Fibroblast of lung (primary cell): ENCODE measurements at places on chromosomes 6 and 20.
A peak's percentile ranks its signal among the peaks of the same experiment; 100 is the strongest.

- no peak for DNase-seq
Measured at GRCh38 chr20:21577551-21577950, 63.7 kb upstream of the NKX2-2 start.

DNA sequence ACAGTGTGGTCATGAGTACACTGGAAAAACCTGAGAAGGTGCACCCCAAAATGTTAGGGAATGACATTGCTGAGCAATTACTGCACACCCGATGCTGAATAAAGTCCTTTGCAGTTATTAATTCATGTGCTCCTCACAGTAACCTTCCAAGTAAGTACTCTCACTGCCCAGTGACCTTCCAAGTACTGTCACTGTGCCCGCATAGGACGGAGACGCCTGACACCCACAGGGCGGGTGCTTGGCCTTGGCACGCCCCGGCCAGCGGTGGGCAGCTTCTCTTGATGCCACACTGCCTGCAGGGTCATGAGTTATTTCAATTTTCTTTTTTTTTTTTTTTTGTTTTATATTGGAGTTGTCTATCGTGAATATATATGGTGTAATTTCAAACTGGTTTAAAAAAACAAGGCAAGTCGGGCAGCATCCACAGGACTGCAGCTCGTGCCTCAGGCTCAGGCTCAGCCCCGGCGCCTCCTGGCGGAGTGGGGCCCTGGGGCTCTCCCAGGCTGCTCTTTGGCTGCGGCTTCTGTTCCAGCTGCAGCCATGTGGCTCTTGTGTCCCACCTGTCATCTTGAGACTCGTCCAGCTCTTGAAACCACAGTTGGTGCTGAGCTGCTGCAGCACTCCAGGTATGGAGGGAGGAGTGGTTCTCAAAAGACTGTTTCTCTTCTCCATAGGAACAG is 27.0 kb downstream of the PNLDC1 start:
- DNase-seq, result no peak

- DNase-seq, result peak; percentile 78
Measured at GRCh38 chr6:73285674-73286283, 22.8 kb upstream of the KHDC1 start.

DNA sequence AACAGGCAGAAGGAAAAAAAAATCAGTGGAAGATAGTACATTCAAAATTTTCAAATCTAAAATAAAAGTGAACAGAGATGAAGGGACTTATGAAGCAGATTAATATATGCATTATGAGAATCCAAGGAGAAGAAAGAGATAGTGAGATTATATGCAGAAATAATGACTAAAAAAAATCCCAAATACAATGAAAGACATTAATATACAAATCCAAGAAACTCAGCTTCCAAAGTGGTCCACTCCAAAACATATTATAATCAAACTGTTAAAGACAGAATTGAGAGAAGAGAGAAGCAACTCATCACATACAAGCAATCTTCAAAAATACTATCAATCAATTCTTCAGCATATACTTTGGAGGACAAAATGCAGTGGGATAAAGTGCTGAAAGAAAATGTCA is 73.5 kb upstream of the CARMIL1 start:
- no peak for DNase-seq

- no peak for DNase-seq
Measured at GRCh38 chr6:155455766-155456165, at the start of gene NOX3. Gene NOX3 (minus strand): TSS chr6:155455839. CDS start chr6:155455800, 39 bp downstream.

DNA sequence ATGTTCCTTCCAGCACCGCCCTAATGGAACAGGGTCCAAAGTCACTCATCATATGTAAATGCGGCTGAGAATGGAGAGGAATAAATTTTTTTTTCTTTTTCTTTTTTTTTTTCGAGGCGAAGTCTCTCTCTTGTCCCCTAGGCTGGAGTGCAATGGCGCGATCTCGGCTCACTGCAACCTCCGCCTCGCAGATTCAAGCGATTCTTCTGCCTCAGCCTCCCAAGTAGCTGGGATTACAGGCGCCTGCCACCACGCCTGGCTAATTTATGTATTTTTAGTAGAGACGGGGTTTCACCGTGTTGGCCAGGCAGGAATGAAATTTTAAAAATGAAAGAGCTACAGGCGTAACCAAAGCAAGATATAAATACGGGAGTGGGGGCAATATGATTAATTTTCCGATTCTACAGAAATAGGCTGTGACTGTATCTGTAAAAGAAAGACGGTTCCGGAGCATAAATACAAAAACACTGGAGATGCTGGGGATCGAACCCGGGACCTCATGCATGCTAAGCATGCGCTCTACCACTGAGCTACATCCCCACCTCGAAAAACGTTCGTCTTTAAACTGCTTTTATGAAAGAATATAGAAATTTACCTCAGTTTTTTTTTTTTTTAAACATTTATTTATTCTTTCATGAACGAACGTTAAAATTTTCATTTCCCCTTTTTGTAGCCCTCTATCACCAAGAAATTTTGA is 132.2 kb downstream of the GPX5 start:
- DNase-seq, result peak; percentile 56

DNA sequence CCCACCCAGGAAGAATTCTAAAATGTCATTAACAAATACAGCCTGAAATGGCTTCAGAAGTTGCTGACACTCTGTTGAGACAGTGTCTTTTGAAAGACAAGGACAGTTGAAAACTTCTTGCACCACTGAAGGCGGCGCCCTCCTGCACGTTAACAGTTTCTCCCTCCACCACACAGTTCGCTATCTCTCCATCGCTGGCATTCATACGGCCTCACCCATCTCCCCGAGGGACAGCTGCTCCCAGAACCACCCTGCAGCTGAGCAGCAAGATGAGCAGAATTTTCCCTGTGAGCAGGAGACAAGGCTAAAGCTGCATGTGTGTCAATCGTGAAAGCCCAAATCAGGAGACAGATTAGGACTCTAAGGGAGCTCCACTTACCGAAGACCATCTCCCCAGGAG is 113.3 kb downstream of the LY86 start:
- no peak for DNase-seq

DNA sequence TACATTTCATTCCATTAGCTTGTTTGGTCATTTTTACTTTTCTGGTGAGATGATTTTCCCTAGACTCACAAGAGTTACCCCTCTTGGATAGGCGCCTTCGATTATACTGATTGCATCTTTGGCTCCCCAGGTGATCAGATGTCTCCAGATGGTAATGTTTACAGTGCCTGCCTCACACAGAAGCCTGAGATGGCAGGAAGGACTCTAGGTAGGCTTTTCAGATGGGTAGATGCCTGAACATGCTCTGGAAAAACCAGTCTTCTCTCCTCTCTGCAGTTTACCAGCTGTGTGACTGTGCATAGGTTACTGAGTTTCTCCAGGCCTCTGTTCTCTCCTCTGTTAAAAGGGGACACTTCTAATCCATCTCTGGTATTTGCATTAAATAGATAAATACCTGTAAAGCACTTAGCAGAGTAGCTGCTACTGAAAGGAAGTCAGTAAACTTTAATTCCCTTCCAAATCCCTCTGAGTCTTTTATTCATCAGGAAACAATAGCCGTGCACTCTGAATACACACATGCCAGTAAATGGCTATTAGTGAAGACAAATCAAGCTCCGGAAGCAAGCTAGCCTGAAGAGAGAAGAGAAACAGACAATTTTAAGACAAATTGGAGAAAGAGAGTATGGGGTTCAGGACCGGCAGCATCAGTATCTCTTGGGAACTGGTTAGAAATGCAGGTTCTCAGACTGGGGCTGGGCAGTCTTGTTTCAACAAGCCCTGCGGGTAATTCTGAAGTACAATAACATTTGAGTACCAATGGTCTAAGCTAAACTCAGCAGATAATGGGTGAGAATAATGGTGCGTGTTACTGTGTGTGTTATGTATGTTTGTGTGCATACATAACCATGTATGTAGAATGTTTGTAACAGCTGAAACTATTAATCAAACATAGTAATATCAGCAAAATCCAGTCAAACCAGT is 139.4 kb downstream of the UST start:
- no peak for DNase-seq

GRCh38 chr20:63966944-63967322 is 2.8 kb downstream of the ZNF512B start:
- no peak for DNase-seq

DNA sequence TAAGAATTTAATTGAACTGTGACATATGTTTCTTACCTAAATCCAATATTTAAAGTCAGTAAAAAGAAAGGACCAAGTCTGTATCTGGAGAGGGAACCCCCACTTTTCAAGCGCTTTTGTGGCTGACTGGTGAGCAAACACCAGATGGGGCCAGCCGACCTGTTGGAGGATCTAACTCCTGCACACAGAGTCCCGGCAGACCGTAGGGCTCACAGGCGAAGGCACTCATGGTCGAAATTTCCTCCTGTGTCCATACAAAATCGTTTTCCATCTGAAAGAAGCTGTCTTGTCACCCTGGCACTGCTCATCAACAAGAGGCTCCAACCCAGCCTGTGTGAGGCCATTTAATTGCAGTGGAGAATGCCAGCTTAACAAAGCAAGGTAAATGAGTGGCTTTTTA is 94.0 kb downstream of the SCML4 start:
- DNase-seq, result no peak

DNA sequence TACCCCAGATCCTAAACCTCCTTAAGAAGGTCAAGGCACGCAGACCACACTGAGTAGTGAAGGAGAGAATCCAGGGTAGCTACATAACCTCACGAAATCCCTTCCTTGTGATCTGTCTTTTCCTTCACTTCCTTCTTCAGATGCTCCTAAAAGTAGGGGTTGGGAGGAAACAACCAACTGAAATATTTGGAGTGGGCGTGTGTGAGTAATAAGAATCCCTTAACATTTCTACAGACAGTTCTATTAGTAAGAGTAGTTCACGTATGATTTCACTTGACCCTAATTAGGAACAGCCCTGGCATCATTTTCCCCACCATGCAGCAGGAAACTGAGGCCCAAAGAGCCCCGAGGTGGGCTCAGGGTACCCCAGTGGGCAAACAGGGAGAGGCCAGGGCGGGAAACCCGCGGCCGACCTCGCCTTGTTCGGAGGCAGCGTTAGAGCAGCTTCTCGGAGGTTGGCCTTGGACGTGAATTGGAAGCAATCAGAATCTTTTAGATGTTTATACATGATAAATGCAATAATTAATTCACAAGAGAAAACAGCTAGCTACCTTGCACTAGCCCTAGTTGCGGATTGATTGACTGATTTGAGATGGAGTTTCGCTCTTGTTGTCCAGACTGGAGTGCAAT is 859 bp upstream of the RAE1 start:
- no peak for DNase-seq

DNA sequence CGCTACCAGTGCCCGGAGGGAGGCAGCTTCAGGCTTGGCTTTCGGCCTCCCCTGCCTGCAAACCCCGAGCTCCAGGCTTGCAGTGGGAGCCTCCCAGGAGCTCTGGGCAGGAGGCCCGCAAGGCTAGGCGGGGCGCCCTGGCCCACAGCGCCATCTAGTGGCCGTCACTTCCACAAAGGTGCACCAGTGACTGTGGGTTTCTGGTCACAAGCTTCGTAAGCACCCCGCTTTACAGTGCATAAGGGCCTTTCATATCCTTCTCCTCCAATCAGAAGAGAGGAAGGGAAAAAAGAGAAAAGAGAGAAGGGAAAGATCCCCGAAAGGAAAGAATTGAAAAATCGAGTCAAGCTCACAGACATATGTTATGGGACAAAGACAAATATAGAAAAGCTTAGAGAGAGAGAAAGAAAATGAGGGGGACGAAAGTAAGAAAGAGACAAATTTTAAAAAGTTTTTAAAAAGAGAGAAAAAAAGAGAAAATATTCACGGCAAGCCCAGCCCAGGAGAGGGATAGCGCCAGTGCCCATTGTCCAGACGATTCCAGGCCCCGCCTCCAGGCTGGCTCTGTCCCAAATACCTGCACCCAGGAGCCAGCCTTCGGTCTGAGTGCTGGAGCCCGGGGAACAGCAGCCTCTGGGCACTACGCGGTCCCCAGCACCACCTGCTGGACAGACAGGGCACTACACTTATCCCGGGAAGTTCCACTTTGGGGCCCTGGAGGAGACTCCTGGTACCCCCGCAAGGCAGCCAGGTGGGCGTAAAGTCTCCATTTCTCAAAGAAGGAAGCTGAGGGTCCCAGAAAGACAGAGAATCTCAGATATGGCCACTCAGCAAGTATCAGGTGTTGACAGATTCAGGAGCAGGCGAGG is 207.1 kb downstream of the PREX1 start:
- DNase-seq, result peak; percentile 84
